ENCODE measurements at places on chromosomes 5 and 9.
A peak's percentile ranks its signal among the peaks of the same experiment; 100 is the strongest.

- no peak for DNase-seq
Measured at GRCh38 chr9:109886617-109887016, 106.6 kb downstream of the PALM2AKAP2 start.

DNA sequence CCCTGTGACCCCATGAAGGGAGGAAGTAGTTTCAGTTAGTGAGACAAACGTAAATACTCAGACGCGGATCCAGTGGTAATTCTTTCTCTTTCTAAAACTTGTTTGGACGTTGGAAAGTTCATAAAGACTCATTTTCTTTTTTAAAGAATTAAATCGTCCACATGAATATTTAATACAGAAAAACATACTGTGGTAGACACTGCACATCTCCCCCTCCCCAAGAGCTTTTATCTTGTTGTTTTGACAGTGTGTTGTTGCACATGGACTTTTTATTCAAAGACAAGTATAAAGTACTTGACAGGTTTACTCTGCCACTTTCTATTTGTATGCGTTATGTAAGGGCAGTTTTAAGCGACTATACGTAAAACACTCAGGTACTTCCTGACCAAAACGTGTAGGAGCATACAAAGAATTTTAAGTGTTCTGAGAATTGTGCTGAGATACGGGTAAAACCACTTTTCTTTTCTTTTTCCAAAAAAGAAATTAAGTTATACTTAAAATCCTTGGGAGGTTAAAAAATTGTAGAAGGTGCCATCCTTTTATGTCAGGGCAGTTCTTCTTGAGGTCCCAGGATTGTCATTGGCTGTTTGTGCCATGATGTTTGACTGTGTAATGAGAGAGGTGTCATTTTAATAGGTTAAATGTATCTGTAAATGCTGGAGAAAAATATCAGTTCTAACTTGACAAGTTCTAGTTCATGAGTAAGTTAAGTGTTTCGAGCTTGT lies 1.3 kb downstream of the NIPBL start:
- peak; percentile 39 for DNase-seq

DNA sequence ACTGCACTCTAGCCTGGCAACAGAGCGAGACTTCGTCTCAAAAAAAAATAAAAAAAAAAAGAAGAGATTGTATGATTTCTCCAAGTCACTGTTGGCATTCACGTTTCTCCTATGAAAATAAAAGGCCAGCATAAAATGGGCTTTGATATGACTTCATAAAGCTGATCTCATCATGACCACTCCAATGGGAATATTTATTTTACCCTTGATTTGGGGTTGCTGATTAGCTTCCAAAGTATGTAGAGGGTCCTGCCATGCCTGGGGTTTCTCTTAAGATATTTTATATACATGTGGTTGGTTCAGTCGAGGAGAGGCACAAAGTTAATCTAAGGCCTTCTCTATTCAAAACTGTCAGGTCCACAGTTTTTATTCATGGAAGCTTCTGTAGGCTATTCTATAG lies 247.0 kb upstream of the TNC start:
- DNase-seq: no peak

GRCh38 chr5:150516011-150516410 lies 8.1 kb downstream of the NDST1 start:
- DNase-seq: peak; percentile 75
